ENCODE measurements at places on chromosomes 16 and 17.

- H3K4me3 ChIP-seq: no peak overlapping the region
- no peak overlapping the region for H3K27ac ChIP-seq
- no peak for DNase-seq
- peaks cover 17% of the 10 kb centered on the region for H3K4me1 ChIP-seq
- no peaks in the 10 kb centered on the region for H3K36me3 ChIP-seq
Observed at GRCh38 chr17:73290399-73291259, 21.2 kb downstream of the CDC42EP4 start.

GRCh38 chr17:66783656-66784381 lies 51.1 kb upstream of the CACNG5 start:
- DNase-seq: no peak
- H3K27me3 ChIP-seq: no peaks in the 10 kb centered on the region
- H3K27ac ChIP-seq: no peak overlapping the region
- no peak overlapping the region for H3K4me3 ChIP-seq
- peaks cover 37% of the 10 kb centered on the region for H3K36me3 ChIP-seq
- no peaks in the 10 kb centered on the region for H3K4me1 ChIP-seq

- H3K27me3 ChIP-seq: peaks cover 7% of the 10 kb centered on the region
- no peaks in the 10 kb centered on the region for H3K36me3 ChIP-seq
- no peak overlapping the region for H3K27ac ChIP-seq
Observed at GRCh38 chr17:62757500-62757951, 50.6 kb downstream of the MARCHF10 start.

- no peak overlapping the region for H3K27ac ChIP-seq
- H3K4me3 ChIP-seq: no peak overlapping the region
- H3K4me1 ChIP-seq: peaks cover 48% of the 10 kb centered on the region
- DNase-seq: no peak
Observed at GRCh38 chr17:65550075-65550662, 11.3 kb downstream of the AXIN2 start.

DNA sequence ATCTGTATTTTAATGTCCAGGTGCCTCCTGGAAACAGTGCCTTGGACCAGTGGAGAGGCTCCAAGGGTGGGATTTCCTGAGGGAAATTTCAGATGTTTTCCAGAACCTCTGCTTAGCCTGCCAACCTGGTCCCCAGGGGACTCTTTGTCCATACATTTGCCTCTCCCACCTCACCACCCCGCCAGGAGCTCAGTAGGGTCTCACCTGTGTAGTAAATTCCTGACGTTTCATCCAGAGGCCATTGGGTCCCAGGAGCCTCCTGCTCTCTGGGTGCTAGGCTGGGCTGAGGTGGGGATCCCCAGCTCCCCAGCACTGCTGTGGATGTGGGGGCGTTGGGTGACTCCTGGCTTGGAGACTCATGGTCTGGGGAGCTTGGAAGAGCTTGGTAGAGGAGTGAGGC lies 2.7 kb downstream of the NLRP1 start:
- H3K27ac ChIP-seq: peak overlapping the region; percentile 37
- no peaks in the 10 kb centered on the region for H3K27me3 ChIP-seq
- no peak overlapping the region for H3K4me3 ChIP-seq
- peaks cover 34% of the 10 kb centered on the region for H3K36me3 ChIP-seq
- DNase-seq: no peak

GRCh38 chr16:26642047-26642664 lies 424.6 kb upstream of the C16orf82 start:
- H3K4me3 ChIP-seq: no peak overlapping the region
- no peaks in the 10 kb centered on the region for H3K27me3 ChIP-seq
- H3K27ac ChIP-seq: no peak overlapping the region
- peaks cover 5% of the 10 kb centered on the region for H3K4me1 ChIP-seq
- H3K36me3 ChIP-seq: no peaks in the 10 kb centered on the region

DNA sequence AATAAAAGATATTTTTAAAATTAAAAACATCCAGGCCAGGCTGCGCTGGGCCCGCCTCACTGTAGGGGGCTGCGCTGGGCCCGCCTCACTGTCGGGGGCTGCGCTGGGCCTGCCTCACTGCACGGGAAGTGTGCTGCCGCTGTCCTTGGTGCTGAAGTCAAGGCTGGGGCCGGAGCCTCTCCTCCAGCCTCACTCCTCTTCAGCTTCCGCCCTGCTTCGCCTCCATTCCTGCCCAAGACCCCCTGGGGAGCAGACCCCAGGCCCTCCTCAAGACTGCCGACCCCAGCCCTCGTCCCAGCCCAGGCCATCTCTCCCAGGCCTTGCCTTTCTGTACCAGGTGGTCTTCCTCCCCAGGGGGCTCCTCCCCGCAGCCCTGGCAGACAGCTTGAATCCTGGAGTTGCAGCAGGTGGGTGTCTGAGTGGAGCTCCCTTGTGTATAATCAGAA lies 26.2 kb downstream of the ENDOV start:
- no peaks in the 10 kb centered on the region for H3K36me3 ChIP-seq
- DNase-seq: peak; percentile 64
- no peaks in the 10 kb centered on the region for H3K4me1 ChIP-seq
- H3K27me3 ChIP-seq: peaks cover 4% of the 10 kb centered on the region
- no peak overlapping the region for H3K4me3 ChIP-seq
- H3K27ac ChIP-seq: no peak overlapping the region

DNA sequence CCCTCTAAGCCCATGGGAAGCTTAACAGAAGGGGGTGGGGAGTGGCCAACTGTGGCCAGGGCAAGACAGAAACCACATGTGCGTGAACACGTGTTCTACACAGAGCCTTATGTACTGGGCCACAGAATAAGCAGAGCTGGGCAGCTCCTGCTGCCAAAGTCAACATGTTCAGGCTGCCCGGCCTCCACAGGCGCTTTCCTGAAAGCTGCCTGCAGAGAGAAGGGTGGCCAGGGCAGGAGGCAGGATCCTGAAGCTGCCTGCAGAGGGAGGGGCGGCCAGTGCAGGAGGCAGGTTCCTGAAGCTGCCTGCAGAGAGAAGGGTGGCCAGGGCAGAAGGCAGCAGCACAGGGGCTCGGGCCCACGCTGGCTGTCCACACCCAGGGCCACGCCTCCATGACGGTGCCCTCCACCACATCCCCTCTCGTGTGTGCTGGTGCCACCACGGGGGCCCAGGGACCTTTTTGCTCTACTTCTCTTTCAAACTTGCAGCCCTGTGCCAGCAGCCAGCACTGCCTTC lies 79.5 kb downstream of the ANKRD11 start:
- peak overlapping the region; percentile 34 for H3K27ac ChIP-seq
- H3K4me1 ChIP-seq: peaks cover 92% of the 10 kb centered on the region
- no peak overlapping the region for H3K4me3 ChIP-seq
- H3K27me3 ChIP-seq: no peaks in the 10 kb centered on the region
- no peak for DNase-seq

- H3K4me1 ChIP-seq: peaks cover 95% of the 10 kb centered on the region
- DNase-seq: peak; percentile 85
- no peaks in the 10 kb centered on the region for H3K27me3 ChIP-seq
- H3K4me3 ChIP-seq: peak overlapping the region; percentile 37
- peak overlapping the region; percentile 88 for H3K27ac ChIP-seq
- H3K36me3 ChIP-seq: peaks cover 80% of the 10 kb centered on the region
Observed at GRCh38 chr16:57041182-57042156, 50.9 kb upstream of the CPNE2 start.

- DNase-seq: no peak
- peaks cover 24% of the 10 kb centered on the region for H3K4me1 ChIP-seq
- no peaks in the 10 kb centered on the region for H3K36me3 ChIP-seq
Observed at GRCh38 chr16:11610580-11610979, 23.9 kb upstream of the LITAF start.

GRCh38 chr16:87850009-87851006 lies 19.0 kb downstream of the SLC7A5 start:
- peak; percentile 72 for DNase-seq
- H3K27ac ChIP-seq: no peak overlapping the region
- peaks cover 38% of the 10 kb centered on the region for H3K4me1 ChIP-seq
- peaks cover 18% of the 10 kb centered on the region for H3K36me3 ChIP-seq

DNA sequence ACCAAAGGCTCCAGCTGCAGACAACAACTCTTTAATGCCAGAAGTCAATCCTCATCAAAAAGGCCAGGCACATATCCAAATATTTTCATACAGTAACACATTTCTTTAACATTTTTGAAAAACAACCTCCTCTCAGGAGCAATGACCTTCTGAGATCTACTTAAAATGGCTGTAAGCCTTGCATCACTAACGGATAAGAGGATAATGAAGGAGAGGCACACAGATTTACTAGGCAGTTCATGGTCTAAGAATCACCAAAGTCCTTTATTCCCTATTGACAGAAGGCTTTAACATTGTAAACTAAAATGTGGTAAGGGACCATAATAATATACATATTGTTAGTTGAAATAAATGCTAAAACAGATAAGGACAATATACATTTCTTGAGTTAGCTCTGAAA lies 114.7 kb downstream of the USP32 start:
- H3K27ac ChIP-seq: no peak overlapping the region
- DNase-seq: no peak
- H3K4me1 ChIP-seq: no peaks in the 10 kb centered on the region
- H3K36me3 ChIP-seq: no peaks in the 10 kb centered on the region

DNA sequence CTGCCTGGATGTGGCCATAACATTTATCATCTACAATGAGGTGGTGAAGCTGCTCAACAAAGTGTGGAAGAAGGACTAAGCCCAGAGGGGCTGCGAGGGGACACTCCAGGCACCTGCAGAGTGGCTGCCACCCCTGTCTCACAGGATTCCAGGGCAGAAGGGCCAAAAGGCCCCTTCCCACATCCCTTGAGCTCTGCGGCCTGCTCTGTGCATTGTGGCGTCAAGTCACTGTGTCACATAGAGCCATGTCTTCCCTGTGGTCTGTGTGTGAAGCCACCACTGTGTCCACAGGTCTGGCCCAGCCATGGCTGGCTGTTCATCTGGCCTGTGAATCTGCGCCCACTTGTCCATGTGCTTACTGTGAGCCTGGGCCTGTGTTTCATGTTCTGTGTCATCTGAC lies 1714.6 kb downstream of the TP53TG3F start:
- H3K27me3 ChIP-seq: no peaks in the 10 kb centered on the region
- H3K27ac ChIP-seq: no peak overlapping the region
- DNase-seq: no peak
- no peaks in the 10 kb centered on the region for H3K36me3 ChIP-seq
- H3K4me1 ChIP-seq: no peaks in the 10 kb centered on the region

DNA sequence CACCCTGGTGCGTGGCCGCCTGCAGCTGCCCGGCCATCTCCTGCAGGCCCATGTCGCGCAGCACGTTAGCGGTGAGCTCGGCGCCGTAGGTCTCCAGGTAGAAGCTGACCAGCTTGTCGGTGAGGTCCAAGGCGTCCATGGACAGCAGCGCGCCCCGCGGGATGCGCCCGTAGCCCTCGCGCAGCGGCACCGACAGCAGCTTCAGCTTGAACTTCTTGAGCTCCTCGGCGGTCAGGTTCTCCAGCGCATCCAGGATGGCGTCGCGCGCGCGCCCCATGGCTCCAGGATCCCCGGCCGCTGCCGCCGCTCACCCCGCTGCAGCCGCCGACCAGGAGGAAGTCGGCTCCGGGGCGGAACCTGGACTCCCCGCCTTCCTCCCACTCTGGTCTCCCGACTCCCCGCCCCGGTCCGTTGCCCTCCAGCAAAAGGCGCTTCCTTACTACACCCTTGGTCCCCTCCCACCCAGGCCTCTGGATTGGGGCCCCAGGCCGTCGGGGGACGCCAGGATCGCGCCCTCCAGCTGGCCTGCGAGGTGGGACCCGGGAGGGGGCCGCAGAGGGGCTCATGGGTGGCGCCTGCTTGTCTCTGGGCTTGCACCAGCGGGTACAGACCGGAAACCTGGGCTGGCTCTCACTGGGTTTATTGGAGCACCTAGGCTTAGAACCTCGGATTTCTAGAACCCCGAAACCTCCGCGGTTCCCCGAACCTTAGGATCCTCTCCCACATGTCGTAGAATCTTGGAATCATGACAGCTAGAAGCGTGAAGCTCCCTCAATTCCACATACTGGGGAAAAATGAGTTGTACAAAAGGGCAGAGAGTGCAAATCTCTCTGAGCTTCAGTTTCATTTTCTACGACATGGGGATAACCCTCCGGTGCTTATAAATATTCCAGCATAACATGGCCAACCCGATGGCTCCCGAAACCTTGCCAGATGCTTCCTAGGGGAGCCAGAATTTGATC lies at the start of gene PYCARD:
PYCARD (minus strand) TSS at position 347 of the 962 bp plus-strand sequence; CDS start at position 277, 70 bp downstream.
- H3K4me3 ChIP-seq: peak within 1 kb of the TSS; percentile 92
- no peaks in the 10 kb centered on the region for H3K27me3 ChIP-seq
- H3K36me3 ChIP-seq: peaks cover 4% of the 10 kb centered on the region
- H3K4me1 ChIP-seq: peaks cover 45% of the 10 kb centered on the region
- peak within 1 kb of the TSS; percentile 60 for H3K27ac ChIP-seq

DNA sequence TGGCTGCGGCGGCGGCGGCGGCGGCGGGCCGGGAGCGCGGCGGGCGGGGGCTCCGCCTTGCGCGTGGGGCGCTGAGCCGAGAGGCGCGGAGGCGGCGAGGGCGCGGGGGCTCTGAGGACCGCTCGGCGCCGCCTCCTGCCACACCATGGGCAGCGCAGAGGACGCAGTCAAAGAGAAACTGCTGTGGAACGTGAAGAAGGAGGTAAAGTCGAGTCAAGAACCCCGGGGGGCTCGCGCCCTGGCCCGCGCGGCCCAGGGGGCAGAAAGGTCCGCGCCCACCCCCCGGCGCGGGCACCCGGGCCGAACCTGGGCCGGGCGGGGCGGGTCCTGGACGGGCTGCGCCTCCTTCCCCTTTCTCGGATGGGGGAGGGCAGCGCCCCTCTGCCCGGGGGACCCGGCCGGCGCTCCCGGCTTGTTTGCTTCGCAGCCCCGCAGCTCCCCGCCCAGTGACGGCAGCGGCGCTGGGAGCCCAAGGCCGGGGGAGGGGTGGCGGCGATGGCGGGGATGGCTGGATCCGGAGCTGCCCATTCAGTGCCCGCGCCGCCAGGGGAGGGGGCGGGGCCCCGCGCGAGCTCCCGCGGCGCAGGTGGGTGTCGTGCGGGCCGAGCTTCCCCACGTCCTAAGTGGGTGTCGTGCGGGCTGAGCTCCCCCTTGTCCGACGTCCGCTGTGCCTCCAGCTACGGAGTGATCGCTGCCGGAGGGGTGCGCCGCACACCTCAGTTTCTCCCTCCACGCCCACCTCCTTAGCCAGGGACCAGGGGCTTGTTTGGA lies 428 bp downstream of the SGSM2 start:
- no peaks in the 10 kb centered on the region for H3K27me3 ChIP-seq
- H3K4me1 ChIP-seq: peaks cover 30% of the 10 kb centered on the region
- peak overlapping the region; percentile 91 for H3K4me3 ChIP-seq
- H3K36me3 ChIP-seq: peaks cover 32% of the 10 kb centered on the region
- DNase-seq: peak; percentile 55

Data from CD4-positive, alpha-beta T cell (primary cell).